ENCODE measurements at places on chromosomes 5 and 9. TPM values are rescaled to one million over a fixed set of nuclear protein-coding genes. Genes with fewer than 3 reads are reported as not detected.

Gene TCF7
- total RNA-seq, result 1.6 TPM

Gene TCERG1
- total RNA-seq, result 197 TPM

Gene IFNB1
- total RNA-seq, result not detected

Gene HCN1
- total RNA-seq, result 36.6 TPM

Gene SLC1A3
- total RNA-seq, result 231 TPM

Gene C5orf58
- not detected for total RNA-seq

Gene GRXCR2
- total RNA-seq, result not detected

Gene RELL2
- total RNA-seq, result 9.1 TPM

Gene SWI5
- total RNA-seq, result 6.6 TPM

Gene C1QTNF2
- total RNA-seq, result 3.4 TPM

Gene CDH12
- 36.6 TPM for total RNA-seq

Gene LIFR
- total RNA-seq, result 63.5 TPM

Gene ARSI
- not detected for total RNA-seq

Gene HINT1
- total RNA-seq, result 133 TPM

Gene ECM2
- 2.2 TPM for total RNA-seq

Gene NUTM2F
- not detected for total RNA-seq

Gene PCDHB16
- 10.6 TPM for total RNA-seq

Gene TLR4
- 4.1 TPM for total RNA-seq

Gene OTULINL
- total RNA-seq, result 31.9 TPM

Gene GFI1B
- not detected for total RNA-seq

Gene GLRA1
- not detected for total RNA-seq

Gene GPR21
- total RNA-seq, result 17.2 TPM

Gene MUSK
- total RNA-seq, result 0.31 TPM

Gene RASA1
- 81.4 TPM for total RNA-seq

Gene FBXL7
- 5.0 TPM for total RNA-seq

Gene C9
- not detected for total RNA-seq

Gene GRIA1
- 356 TPM for total RNA-seq

Gene ZNF454
- total RNA-seq, result 25.4 TPM

Gene INVS
- 49.5 TPM for total RNA-seq

Gene CORO2A
- total RNA-seq, result 5.0 TPM

Gene SPINK4
- total RNA-seq, result not detected

Gene DMAC1
- total RNA-seq, result 24.1 TPM

Gene NR6A1
- total RNA-seq, result 3.4 TPM

Gene CCDC107
- 9.7 TPM for total RNA-seq

Gene LHX2
- 182 TPM for total RNA-seq

Gene INSL6
- total RNA-seq, result not detected

Gene SEMA6A
- 71.4 TPM for total RNA-seq

Gene PDLIM4
- 4.4 TPM for total RNA-seq

Gene SMC5
- total RNA-seq, result 131 TPM

Gene C1QTNF3
- total RNA-seq, result 30.4 TPM

Gene FPGS
- 31.0 TPM for total RNA-seq

Gene C5orf46
- not detected for total RNA-seq

Gene SAPCD2
- total RNA-seq, result 2.5 TPM

Gene PCDHGC5
- 20.0 TPM for total RNA-seq

Gene STK32A
- 7.8 TPM for total RNA-seq

Gene CD14
- 3.8 TPM for total RNA-seq

Gene ZNF354B
- 39.8 TPM for total RNA-seq

Gene IFNA8
- not detected for total RNA-seq

Gene SPATA31E1
- total RNA-seq, result not detected

Gene PDCD1LG2
- total RNA-seq, result 0.63 TPM

Gene MEIKIN
- not detected for total RNA-seq

Gene LHX3
- total RNA-seq, result not detected

Gene CKMT2
- total RNA-seq, result 1.3 TPM

Gene CDH18
- total RNA-seq, result 12.8 TPM

Gene SEC24A
- total RNA-seq, result 32.9 TPM

Gene RNF180
- 78.9 TPM for total RNA-seq

Measured in parietal lobe (tissue), 2 donors.